G401 (cell line): ENCODE measurements at places on chromosomes 6 and 20. TPM values are rescaled to one million over a fixed set of nuclear protein-coding genes. Genes with fewer than 3 reads are reported as not detected.

Gene RAB44
- 0.06 TPM in 1 of 2 replicates, not detected in the other for total RNA-seq

Gene TRIM31
- total RNA-seq = not detected in 2 replicates

Gene DIDO1
- 24.3 and 36.5 TPM in 2 replicates for total RNA-seq

Gene CST4
- total RNA-seq = not detected in 2 replicates

- DNase-seq = no peak
Observed at GRCh38 chr6:22658183-22658582, 88.8 kb downstream of the HDGFL1 start.

- no peak for DNase-seq
Observed at GRCh38 chr20:23754731-23755130, 4.0 kb upstream of the CST1 start.

DNA sequence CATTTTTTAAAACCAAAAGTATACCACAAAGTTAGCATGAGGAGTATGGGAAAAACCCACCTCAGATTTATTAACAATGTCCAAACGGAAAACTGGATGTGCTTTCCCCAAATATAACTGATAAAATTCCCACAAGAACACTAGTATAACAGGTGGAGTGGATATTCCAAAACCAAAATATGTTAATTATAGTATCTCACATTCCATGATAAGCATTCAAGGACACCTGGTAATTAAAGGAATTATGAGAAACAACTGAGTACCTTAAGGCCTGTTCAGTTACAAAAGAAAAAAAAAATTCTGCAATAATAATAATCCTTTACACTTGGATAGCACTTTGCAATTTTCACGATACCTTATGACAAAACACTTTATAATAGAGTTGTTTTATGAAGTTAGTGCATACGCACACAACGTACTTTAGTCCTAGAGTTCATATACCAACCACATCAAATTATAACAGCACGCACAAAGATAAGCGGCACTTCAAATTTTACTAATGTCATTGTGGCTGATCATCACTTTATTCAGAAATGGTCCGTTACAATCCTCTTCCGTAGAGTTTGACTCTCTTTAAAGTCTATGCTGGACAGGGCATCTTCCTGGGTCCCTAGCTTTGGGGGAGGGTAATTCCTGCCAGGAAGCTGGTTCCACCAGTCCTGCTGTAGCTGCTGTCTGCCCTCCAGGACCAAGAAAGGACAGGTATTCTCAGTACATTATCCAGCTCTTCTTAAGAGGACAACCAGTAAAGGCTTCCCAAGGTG, 1.7 kb downstream of the CDK19 start:
- no peak for DNase-seq

- peak; percentile 48 for DNase-seq
Observed at GRCh38 chr6:43060034-43060754, 763 bp downstream of the KLC4 start.
